ENCODE measurements at places on chromosomes 5 and 9. TPM values are rescaled to one million over a fixed set of nuclear protein-coding genes. Genes with fewer than 3 reads are reported as not detected.
A peak's percentile ranks its signal among the peaks of the same experiment; 100 is the strongest.

DNA sequence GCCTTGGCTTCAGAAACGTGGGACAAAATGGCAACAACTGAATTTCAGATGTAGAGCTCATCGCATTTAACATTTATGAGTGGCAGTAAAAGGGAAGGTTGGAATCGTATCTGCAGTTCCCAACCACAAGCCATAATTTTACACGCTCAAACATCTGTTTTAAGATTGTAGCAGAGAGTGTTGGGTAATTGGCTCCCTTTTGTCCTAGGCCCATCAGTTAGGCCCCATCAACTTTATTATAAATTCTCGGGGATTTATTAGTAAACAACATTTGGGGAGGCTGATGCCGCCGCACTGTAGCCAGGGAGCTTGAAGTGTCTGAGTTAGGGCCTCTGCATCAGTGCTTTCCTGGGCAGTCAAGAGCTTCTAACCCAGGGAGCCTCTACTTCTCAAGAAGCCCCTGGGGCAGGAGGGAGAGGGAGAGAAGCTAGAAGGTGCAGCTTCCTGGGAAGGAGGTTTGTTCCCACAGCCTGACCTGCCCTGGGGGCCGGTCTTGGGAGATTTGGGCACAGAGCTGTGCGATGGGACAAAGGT lies 66.2 kb downstream of the HSPA4 start:
- no peak for ATAC-seq

DNA sequence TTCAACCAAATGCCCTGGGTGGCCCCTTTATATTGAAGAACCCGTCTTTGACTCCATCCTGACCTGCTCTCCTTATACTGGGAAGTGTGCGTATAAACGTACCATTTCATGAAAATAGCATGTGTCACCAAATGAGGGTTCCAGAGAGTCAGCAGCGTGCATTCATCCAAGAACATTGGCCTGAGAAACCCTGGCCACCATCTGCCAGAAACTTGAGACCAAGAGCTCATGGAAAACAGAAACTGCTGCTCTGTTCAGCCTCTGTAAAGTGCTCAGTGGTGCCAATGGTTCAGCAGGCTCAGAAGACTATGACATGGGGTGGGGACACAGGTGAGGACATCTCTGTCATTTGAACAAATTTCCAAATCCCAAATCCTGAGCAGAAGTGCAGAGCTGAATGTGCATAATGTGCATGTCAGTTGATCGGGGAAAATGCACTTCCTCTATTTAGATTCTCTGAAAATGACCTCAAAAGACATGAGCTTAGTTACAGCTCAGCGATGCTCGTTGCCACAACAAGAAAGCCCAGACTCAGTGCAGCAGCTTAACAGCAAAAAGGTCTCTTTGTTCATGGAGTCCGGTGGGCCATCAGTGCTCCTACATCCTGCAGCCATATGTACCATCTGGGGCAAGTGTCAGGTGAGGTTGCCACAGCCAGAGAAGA lies 176.1 kb downstream of the ATPSCKMT start:
- ATAC-seq, result no peak

DNA sequence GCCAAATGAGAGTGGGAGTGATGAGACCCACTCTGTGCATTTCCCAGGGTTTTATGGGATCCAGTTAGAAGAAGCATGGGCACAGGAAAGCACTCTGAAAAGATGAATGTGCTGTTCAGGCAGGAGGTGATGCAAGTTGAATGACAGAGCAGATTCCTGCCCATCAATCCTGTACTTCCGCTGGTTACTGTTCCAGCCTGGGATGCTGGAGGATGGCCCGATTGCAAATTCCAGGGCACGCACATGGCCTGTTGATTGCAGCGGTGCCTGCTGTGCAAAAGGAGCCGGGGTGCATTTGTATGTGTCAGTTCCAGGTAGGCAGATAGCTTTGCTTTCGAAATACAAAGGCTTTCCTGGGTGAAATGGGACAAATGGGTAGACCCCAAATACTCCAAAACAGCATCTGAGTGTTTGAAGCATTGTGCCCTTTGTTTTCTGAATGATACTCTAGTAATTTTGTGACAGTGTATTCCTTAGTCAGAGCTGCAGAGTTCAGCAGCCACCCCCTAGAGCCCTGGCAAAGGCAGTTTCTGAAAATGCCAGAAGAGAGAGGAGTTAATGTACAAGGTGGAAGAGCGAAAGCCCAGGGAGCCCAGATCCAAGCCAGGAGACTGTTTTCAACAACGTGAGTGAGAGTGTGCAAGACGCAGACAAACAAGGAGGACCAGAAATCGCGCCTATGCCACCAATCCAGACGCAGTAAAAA lies 454.2 kb upstream of the CLINT1 start:
- ATAC-seq, result no peak

DNA sequence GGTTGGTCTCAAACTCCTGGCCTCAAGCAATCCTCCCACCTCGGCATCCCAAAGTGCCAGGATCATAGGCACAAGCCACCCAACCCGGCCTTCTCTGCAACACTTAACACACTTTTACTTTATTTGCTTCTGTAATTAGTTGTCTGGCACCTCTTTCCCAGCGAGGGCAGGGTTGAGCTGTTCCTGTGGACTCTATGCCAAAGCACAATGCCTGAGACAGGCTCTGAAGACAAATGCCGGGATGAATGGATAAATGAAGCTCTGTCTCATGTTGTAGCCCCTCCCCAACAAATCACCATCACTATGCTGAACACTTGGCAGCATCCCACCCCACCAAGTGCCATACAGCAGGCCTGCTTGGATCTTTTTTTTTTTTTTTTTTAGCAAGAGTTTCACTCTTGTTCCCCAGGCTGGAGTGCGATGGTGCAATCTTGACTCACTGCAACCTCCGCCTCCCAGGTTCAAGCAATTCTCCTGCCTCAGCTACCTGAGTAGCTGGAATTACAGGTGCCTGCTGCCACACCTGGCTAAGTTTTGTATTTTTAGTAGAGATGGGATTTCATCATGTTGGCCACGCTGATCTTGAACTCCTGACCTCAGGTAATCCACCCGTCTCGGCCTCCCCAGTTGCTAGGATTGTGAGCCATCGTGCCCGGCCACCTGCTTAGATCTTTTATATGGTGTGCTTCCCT lies 21.3 kb downstream of the GPX3 start:
- ATAC-seq, result peak; percentile 54

JADE2 gene
- 12.9 TPM for total RNA-seq

TMEFF1 gene
- not detected for total RNA-seq

All from esophagus mucosa (tissue), 1 donor.